Activated naive CD8-positive, alpha-beta T cell treated with anti-CD3 and anti-CD28 coated beads, Interleukin-2, amount 50 U/mL, for 16 hours (primary cell): ENCODE measurements at places on chromosomes 11 and 22.

DNA sequence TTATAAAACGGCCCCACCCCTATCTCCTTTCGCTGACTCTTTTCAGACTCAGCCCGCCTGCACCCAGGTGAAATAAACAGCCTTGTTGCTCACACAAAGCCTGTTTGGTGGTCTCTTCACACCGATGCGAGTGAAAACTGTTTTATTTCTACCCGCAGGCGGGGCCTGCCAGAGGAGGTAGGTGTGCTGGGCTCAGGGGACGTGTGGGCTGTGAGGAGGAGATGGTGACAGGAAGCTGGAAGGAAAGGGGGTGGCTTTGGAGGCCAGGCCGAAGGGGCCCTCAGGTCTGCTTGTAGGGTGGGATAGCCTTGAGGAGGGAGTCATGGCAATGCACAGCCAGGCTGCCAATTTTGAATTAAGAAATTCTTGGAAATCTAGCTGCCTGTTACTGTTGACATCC, 21.3 kb upstream of the KRTAP5-7 start:
- no peak for DNase-seq

DNA sequence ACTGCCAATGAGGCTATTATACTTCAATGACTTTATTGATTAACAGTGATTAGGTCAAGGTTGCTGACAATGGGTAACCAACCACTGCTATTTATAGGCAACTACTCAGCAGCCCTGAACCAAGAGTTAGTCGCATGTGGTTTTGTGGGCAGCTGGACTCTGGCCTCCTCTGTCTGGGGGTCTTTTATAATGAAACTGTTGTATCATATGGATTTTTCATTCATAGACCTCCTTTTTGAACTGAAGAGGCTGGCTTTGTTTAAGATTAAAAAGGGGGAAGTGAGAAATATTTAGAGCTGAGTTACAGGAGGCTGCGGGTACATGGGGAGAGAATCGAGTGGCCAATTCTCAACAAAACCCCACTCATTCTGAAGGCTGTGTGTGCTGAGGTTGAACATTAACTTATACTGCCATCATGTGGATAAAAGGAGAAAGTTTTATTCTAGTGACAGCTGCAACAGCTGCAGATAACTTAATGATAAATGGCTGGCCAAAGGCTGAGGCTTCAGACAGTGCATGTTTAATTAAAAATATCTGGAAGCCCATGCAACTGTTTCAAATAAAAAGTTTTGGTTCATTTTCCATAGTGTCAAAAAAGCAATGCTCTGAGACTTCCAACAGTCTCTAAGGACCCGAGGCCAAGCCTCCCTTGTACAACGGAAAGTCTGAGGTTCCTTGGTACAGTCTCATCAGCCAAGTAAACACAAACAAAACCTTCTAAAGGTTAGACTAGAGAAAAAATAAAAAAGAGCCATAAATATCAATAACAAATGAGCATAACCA, 682.6 kb downstream of the KCNA4 start:
- no peak for DNase-seq

DNA sequence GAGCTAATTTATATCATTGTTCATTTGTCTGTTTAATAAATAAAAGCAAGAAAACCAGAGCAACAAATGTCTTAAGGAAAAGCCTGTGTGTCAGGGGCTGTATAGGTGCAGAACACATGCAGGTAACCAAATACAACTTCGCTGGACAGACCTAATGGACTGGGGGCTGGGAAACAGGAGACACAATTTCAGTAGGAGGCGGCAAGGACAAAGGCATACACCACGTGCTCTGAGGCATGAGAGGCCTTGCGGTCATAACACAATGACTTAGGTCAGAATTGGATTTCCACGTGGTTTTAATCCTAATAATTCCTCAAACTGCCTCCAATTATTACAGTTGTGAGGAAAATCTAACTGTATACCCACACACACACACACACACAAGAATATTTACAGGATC, 8.7 kb upstream of the GLB1L3 start:
- no peak for DNase-seq

DNA sequence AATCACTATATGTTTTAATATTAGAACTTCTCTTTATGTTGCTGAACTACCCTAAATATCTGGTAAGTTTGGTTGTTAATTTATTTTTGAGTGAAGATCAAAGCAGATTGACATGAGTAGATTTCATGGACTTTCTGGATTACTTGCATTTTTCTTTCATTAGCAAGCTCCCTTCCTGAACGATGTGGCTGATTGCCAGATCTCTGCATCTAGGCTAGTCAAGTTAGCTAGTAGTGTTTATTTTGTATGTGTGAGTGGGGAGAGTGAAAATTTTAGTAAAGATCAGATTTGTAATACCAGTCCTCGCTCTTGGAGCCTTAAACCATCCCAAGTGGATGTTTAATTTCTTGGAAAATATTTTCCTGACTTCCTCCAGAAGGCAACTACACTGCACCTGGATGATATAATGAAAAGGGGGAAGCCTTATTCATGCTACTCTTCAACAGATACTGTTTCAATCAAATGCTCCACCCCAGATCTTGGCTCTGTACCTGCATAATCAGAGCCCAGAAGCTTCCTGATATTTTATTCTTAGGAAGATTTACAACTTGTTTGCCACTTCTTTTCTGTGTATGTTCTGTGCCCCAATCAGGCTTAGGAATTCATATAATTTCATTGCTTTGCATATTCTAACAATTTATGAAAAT, 143.2 kb upstream of the GRIA4 start:
- no peak for DNase-seq

DNA sequence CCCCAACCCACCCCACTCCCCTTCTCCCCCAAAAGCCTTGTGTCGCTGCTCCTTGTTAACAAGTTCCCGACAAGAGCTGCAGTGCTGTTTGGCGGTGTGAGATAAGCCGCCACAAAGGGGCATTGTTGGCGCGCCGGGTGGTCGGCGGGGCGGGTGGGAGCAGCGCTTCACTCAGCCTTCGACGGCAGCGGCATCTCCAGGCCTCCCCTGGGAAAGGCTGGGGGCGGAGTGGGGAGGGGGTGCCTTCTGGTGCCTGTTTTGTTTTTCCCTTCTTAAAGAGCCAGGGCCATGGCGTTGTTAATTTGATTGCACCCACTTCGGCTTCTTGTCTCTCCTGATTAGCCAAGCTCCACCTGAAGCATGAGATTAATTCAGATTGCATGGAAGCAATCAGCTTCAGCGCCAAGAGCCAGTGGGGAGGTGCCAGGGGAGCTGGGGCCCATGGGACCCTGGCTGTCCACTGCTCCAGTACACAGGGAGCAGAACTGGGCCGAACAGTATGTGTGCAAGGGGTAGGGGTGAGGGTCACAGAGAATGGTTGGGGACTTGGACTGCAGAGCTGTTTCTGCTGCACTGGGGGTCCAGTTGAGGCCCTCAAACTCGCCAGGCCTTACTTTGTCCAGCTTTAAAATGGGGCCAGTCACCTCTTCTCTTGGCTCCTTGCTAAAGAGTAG, 165.1 kb downstream of the CEP164 start:
- no peak for DNase-seq

GRCh38 chr11:3977078-3977477, 117.5 kb upstream of the RRM1 start:
- no peak for DNase-seq

GRCh38 chr22:35600476-35600875, 16.7 kb downstream of the MB start:
- no peak for DNase-seq

- no peak for DNase-seq
These were observed 3.0 kb downstream of the JAM3 start for GRCh38 chr11:134071766-134072402.

- DNase-seq = no peak
These were observed 231.1 kb downstream of the TENM4 start for GRCh38 chr11:79209540-79210266.

GRCh38 chr11:75964071-75964470, 149.1 kb downstream of the UVRAG start:
- DNase-seq = no peak

DNA sequence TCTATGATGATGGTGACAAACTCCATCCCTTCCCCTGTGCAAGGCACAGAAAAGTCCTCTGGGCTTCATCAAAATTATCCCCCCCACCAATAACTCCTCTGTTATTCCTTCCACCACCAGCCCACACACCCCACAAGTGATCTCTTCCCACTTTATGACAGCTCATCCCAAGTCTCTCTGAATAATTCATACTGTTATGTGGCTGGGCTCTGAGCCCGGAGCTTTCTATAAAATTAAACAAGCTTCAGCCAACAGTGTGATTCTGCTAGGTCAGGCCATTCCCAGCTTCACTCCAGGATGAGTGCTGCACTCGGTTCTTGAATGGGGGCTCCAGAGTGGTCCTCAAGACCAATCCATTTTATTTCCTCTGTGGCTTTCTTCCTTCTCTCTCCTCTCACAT, 83.0 kb downstream of the INSC start:
- DNase-seq = no peak
